Activated CD4-positive, alpha-beta T cell treated with anti-CD3 and anti-CD28 coated beads for 48 hours (primary cell): ENCODE measurements at places on chromosomes 2 and 18.
A peak's percentile ranks its signal among the peaks of the same experiment; 100 is the strongest.

- no peak for DNase-seq
Observed at GRCh38 chr2:238947920-238948710, 100.2 kb downstream of the TWIST2 start.

GRCh38 chr18:39799006-39799405 is 2156.0 kb upstream of the PIK3C3 start:
- no peak for DNase-seq

DNA sequence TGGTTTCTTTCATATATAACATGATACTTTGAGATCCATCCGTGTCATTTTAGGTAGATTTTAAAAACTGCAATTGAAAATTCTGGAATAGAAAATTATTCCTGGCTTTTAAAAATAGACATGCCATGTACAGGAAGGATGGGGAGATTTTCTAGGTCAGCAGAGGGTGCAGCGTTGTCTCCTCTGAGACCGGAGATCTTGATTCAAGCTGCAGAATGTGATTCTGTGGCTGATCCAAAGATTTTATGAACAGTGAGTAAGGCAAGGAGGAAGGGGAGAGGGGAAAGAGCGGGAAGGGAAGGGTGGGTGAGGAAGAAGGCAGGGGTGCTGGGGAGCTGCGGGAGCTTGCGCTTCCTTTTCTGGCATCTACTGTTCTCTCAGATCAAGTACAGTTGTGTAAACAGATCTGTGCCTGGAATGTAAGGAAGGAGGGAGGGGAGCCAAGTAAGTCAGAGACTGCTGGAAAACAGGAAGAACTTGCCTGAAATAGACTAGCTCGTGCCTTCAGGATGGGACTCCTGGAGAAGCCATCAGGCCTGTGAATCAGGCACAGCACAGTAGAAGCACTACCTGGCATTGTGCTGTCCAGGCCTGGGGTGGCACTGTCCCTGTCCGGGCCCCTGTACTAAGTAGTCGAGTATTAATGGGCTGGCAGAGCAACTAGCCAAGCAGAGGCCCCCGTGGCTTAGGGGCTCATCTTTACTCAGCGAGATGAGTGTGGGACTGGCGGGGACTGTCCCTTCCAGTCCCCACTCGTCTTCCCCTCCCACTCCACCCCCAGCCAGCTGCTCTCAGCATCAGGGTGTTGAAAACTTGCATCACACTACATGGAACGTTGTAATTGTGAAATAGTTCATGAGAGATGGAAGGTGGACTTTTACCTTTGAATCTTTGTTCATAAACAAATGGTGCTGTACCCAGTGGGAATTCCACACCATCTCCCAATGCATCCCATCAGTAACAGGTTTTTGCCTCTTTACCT is 163.5 kb downstream of the UXS1 start:
- DNase-seq = peak; percentile 65

DNA sequence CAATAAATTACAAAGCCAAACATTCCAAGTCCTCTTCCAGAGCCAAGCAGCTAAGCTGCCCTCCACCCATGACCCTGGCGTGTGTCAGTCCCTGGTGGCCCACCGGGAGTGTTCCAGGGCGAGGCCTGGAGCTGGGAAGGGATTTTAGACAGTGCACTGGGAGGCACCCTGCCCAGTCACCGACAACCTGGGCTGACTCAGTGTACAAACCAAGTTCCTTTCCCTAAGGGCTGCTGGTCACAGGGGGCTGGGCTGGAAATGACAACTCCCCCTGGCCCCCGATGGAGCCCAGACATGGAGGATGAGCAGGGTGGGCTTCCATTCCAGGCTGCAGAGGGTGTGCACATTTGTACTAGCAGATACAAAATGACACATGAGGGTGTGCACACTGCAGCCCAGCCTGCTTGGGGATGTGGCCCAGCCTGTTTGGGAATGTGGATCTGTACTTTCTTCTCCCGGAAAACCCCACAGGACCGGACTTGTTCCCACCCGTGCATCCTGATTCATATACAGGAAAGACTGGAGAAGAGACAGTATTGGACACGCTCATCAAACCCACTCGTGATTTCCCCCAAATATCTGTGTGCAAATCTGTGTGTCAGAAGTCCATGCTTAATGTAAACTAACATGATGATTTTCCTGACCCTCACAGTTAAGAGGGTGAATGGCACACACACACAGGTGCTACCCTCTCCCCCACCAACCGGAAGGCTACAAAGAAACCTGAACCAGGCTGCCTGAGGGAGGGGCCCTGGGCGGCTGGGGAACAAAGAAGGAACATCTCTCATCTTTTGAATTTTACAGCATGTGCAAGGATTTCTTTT is 58.9 kb downstream of the NDUFA10 start:
- DNase-seq = no peak

GRCh38 chr2:102304711-102305611 is 6.4 kb upstream of the IL1RL1 start:
- peak; percentile 62 for DNase-seq

- DNase-seq = peak; percentile 51
Observed at GRCh38 chr2:64730551-64731262, 77.0 kb upstream of the SERTAD2 start.

DNA sequence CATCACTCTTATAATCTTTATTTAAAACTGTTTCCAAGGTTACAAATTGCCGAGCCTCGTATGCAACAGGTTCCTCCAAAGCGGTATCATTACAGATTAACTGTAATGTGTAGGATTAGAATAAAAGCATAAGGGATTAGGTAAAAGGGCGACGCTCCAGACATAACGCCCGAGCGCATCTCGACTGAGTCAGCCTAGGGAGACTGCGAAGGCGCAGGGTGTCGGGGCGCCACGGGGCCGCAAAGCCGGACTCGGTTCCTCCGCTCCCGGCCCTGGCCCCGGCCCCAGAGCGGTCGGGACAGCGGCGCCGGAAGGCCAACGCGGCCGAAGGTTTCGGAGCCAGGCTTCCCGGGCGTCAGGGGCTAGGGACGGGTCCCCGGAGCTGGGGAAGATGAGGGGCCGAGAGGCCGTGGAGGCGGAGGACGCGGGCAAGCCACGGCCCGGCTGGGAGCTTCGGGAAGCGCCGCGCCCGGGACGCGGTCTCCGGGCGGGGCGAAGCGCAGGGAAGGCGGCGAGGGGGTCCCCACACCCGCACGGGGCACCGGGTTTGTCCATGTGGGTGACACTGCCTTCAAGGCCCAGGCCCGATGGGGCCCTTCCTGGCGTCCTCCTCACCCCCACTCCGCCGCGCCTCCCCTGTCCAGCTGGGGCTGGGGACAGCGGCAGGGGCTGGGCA is 12.9 kb upstream of the SIX3 start:
- DNase-seq = no peak

DNA sequence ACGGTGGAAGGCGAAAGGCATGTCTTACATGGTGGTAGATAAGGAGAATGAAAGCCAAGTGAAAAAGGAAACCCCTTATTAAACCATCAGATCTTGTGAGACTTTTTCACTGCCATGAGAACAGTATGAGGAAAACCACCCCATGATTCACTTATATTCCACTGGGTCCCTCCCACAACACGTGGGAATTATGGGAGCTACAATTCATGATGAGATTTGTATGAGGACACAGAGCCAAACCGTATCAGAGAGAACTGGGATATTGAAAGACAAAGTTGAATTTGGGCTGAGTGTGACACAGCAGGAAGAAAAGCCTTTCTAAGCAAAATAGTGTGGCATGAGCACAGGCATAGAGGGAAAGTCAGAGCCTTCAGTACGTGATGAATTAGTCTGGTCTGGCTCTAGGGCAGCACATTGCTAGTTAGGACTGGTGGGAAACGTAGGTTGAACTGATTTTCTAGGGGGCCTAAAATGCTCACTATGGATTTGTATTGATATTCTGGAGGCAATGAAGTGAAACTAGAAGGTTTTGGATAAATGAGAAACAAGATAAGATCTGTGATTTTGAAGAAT is 84.8 kb upstream of the RND3 start:
- no peak for DNase-seq

- no peak for DNase-seq
Observed at GRCh38 chr2:150007815-150008430, 420.3 kb upstream of the MMADHC start.

GRCh38 chr2:44549099-44549471 is 187.3 kb downstream of the CAMKMT start:
- no peak for DNase-seq

DNA sequence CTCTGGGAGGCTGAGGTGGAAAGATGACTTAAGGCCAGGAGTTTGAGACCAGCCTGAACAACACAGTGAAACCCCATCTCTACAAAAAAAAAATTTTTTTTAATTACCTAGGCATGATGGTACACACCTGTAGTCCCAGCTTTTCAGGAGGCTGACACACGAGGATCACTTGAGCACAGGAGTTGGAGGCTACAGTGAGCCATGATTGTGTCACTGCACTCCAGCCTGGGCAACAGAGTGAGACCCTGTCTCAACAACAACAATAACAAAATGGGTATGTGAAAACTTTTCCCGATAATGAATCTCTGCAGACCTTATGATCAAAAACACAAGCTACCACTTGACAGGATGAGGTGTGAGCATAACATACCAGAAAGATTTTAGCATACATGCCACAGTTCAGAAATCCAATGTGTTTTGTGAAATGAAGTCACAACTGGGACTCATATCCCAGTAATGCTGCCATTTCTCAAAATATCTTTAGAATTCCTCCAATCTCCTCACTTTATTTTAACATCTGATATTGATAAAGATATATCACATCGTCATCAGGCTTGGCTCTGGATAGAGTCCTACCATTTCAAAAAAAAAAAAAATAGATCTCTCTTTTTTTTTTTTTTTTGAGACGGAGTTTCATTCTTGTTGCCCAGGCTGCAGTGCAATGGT is 74.0 kb upstream of the PELI1 start:
- no peak for DNase-seq

GRCh38 chr18:76691800-76692199 is 130.6 kb upstream of the ZNF236 start:
- DNase-seq = no peak

DNA sequence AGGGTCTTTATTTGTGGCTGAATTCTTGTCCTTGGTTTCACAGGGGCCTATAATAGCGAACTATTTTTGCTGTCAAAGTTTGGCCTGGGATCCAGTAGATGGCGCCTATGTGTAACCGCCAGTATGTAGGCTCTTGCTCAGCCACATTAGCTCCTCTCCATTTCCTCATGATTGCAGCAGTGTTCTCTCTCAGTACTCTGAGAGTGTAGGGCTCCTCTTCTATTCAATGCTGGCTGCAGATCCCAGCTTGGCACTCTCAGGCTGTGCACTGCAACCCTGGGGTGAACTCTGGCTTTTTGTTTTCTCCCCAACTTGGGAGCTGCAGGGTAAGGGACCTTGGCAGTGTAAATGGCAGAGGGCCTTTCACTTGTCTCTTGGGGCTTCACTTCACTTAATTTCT is 344.6 kb upstream of the CHAC2 start:
- peak; percentile 16 for DNase-seq

GRCh38 chr2:148906124-148906523 is 31.1 kb downstream of the KIF5C start:
- no peak for DNase-seq

DNA sequence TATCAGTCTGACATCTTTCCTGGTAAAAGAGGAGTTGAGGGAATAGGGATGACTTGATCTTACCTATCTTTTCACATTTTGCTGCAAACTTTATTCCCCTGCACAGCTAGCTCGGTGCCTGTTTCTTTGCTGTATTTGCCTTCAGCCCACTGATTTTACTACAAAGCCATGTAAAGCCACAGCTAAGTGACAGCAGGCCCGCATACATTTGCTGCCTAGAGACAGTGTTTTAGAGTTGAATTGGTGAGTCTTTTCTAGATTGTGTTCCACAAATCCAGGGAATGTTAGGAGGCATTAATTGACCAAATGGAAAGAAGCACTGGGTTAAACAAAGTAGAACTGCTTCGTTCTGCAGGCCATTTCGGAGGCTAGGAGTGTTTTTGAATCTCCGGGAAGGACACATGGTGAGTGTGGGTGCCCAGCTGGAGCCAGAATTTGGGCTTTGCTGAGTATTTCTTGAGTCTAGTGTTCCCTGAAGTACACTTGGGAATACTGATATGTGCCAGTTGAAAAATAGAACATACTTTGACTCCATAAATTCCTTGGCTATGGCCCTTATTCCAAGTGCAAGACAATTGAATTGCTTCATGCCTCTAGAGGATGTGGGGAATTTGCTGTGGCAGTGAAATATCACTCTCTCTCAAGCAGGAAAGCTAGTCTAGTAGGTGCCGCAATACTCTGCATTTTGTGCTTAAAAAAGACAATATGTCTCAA is 329.8 kb downstream of the PTPRM start:
- DNase-seq = no peak

DNA sequence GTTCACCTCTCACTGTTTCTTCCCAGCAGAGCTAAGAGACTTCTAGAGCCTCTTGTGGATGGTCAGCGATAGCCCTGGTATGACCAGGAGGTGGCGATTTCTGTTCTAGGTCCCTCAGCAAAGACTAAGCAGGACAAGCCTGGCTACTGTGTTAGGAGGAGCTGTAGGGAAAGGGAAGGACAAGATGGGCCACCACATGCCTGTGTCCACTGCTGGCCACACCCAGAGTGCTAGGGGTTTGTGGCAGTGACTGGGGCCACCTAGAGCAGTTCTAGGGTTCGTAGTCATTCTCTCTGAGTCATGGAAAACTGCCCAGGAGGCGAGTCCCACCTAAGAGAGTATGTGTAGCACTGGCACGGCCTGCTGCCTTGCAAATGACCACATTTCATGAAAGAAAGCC is 179.4 kb downstream of the ALPK2 start:
- DNase-seq = no peak

- no peak for DNase-seq
Observed at GRCh38 chr2:63553049-63553448, 35.2 kb downstream of the WDPCP start.

DNA sequence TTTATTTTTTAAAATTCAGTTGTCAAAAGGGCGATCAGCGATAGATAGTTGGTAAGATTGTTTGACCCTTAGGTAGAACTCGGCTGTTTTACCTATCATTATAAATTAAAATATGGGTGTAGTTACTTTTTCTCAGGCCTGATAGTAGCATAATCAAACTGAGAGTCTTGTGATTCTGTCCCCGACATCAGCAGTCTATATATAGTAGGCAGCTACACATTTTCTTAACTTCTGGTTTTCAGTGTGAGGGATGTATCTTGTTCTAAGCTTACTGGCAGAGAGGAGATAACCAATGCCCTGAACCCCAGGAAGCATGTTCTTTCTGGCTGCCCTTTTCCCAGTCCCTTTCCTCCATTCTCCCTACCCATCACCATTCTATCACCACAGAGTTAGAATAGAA is 56.6 kb downstream of the XRCC5 start:
- DNase-seq = no peak

DNA sequence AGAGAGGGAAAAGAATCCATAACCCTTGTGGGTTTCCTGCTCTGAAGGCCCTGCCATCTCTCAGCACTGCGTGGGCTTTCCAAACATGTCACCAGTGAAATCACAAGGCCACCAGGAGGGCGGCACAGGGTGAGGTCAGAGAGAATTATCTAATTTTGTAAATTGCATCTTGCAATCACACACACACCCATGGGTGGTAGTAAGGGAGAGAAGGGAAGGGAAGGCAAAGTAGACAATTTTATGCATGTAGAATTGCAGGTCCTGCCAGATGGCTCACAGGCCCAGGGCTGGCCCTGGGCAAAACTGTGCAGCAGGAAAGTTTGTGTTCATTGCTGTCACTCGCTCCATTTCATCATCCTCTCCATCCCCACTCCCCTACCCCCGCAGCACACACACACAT is 21.0 kb upstream of the ZBTB7C start:
- no peak for DNase-seq
